ENCODE measurements at places on chromosomes 1 and 21.

DNA sequence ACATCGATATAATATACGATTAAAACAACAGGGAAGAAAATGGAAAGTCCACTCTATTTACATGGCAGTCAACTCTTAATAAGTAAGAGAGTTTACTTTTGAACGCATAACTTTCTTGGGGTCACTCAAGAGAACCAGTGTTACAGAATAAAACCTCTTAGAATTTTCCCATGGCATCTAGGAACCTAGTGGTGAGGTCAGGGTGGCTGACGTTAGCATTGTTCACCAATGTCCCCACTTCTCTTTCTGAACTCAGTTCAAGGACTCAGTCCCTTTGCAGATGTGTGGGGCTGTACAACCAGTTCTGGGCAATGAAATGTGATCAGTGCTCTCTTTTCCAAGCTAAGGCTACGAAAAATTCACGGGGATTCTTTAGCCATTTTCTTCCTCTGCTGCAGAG, 2.6 kb upstream of the RNF2 start:
- no peak for DNase-seq

GRCh38 chr1:183385340-183386144, 32.6 kb downstream of the NMNAT2 start:
- DNase-seq, result no peak

DNA sequence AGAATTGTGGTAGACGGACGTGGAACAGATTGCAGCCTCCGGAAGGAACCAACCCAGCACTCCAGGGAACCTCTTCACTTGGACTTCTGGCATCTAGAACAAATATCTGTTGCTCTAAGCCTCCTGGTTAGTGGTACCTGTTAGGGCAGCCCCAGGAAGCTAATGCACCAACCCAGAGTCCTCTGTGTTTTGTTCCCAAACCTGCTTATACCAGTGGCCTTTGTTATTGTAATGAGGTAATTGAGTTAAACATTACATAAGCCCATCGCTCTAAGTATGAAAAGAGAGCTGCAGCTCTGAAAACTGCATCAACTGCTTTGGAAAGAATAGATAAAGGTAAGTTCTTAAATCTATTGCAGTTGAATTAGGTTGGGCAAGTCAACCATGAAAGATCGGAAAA, 516.7 kb downstream of the NPHP4 start:
- no peak for DNase-seq

GRCh38 chr1:234288946-234289345, 84.3 kb upstream of the COA6 start:
- no peak for DNase-seq

- DNase-seq, result no peak
These were observed 39.8 kb downstream of the LHX4 start for GRCh38 chr1:180269645-180270529.

DNA sequence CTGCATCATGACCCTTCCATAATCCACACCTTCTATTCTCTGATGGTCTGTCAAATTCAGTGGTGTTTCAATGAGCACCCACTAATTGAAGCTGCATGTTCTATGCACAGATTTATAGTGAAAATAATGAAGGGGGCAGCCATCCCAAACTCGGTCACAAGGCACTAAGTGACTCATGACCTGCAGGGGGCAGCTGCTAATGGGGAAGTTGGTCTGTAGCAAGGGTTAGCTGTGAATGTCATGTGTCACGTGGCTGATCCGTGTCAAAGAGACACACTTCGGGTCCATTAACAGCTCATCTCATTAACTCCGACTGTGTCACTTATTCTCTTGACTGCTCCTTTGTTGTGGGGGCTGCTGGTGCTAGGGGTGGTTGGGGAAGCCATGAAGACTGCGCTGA, 306.6 kb downstream of the PCP4 start:
- no peak for DNase-seq

- peak; percentile 41 for DNase-seq
These were observed 178.4 kb upstream of the EDN2 start for GRCh38 chr1:41662765-41663437.
